Left ventricle myocardium inferior (tissue), 1 donor: ENCODE measurements at places on chromosomes 2 and 18. TPM values are rescaled to one million over a fixed set of nuclear protein-coding genes. Genes with fewer than 3 reads are reported as not detected.

DNA sequence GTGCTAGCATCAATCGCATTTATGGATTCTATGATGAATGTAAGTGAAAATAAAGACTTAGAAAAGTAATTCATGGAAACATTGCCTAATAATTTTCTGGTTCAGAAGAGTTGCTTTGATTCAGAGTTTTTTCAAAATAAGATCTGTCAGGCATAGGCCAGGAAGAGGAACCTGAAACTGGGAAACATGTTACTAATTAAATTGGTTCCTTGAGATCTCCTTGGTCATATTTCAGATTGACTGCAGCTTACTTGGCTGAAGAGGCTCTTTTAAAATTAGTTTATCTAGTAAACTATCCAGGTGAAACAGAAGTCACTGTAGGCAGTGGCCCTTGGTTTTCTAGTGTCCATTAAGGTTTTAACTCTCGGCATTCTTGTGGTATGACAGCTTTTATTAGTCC is 27.4 kb downstream of the PPP1CB start:
- DNase-seq = no peak

DNA sequence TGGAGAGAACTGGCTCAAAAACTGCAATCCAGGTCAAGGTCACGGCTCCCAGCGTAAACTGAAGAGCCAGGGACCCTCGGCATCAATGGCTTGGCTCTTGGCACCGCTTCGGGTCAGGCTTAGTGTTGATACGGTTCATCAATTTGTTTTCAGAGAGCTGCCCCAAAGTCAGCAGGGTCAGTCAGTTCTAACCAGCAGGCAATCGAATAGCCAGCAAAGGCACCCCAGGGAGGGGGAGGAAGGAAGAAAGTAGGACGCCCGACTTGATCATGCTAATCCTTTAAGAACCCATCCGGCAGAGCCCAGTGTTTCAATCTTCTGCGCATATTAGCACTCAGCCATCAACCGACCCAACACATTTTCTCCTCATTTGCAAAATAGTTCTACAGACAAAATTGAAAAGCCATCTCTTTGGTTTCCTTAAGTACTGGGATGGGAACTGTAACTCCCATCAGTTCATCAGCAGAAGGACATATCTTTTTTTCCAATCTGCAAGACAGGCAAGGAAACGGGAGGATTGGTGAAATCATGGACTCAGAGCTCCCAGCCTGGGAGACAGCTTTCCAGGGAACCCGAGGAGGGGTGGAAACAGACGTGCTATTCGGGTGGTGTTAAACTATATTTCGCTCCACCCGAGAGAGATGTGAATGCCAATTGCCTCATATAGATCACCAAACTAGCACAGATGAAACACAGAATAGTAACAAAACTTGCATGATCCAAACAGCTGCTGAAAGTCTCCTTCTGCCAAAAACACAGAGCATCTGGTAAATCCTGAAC is 40.7 kb upstream of the CABLES1 start:
- DNase-seq = no peak

DNA sequence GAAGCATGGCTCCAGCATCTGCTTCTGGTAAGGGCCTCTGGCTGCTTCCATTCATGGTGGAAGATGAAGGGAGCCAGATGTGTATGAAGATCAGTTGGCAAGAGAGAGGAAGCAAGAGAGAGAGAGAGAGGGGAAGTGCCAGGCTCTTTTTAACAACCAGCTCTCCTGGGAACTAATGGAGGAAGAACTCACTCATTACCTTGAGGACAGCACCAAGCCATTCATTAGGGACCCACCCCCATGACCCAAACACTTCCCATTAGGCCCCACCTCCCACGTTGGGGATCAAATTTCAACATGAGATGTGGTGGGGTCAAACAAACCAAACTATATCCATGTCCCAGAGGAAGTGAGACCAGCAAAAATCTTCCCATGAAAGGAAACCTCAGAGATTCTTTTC is 124.8 kb upstream of the SIX2 start:
- no peak for DNase-seq

DNA sequence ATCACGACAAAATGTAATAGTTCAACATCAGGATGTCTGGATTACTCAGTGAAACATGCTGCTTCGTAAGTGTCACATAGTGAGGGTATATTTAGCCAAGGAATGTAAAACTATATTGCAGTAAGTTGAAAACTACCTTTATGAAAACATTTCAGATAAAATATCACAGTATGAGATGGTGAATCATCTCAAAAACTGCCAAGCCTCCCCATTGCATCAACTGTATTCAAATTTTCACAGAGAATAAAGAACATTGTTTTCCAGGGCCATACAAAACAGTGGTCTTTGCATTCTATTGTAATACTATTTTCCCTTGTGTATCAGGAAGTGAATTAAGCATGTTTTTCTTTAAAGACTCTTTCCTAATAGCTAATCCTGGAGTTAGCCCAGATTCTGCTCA is 47.6 kb upstream of the MSTN start:
- DNase-seq = no peak

- no peak for DNase-seq
Measured at GRCh38 chr2:1678609-1679008, 65.7 kb downstream of the PXDN start.

GRCh38 chr18:8290435-8290834 is 318.8 kb upstream of the RAB12 start:
- no peak for DNase-seq

GRCh38 chr2:75311521-75311920 is 112.2 kb upstream of the TACR1 start:
- DNase-seq = no peak

DNA sequence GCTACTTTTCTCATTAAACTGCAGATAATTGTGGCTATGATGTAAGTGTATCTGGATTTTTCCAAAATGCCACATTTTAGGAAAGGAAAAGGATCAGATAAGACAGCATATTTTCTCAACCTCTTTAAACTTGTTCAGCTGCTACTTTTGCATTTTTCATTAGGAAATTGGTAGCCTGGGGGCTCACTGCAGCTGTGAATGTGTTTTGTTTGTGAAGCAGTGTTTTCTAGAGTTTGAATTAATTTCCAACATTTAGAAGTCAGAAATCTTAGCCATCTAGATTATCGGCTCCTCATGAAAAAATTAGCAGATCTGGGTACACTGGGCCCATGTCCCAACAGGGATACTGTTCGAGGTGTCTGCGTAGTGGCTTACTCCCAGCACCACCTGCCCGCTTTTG is 56.3 kb upstream of the ZDBF2 start:
- no peak for DNase-seq

GRCh38 chr2:120626566-120626965 is 109.1 kb upstream of the GLI2 start:
- no peak for DNase-seq

- no peak for DNase-seq
Measured at GRCh38 chr2:151853070-151853758, 25.0 kb upstream of the ARL5A start.

DNA sequence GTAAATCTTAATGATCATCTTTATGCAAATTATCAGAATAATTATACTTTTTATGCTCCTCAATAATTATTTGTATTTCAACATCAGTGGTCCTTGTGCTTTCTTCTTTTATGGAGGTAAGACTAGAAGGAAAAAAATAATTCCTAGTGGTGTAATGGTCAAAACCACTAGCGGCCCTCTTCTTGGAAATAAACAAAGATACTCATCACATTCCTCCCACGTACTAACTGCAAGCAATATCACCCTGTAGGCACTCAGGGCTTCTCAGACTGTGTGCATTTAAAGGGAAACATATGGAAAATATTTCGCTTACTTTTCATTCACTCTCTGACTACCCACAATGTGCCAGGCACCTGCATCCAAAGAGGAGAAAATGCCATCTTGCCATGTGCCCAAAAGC is 263.7 kb downstream of the DOK6 start:
- DNase-seq = no peak

DNA sequence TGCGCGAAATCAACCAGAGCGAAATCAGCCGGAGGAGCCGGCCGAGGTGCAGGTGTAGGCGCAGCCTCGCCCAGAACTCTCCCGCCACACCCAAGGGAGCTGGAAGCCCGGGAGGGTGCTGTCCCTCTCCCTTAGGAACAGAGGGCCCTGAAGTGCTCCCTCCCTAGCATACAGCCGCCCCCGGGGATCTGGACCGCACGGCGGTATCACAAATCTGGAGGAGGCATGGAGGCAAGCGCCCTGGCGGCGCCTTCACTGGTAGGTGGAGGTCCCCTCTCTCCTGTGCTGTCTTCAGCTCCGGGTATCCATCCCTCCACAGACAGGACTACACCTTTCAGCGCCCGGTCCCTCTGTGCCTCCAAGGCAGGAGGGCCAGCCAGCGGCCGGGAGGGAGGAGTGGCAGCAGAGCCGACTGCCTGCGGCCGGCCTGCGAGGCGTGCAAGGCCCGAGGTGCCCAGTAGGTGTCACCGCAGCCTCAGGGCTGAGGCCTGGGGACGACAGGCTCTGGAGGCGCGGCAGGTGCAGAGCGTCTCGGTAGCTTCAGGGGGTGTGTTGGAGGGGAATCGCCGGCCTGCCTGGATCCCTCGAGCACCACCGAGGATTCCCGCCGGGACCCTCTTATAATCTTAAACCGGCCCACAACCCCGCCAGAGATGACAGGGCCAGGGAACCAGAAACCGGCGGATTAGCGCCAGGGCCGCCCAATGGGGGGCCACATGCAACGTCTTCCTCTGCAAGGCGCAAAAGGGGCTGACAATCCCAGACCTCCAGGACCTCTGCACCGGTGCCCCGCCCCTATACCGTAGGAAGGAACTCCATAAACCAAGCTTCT is 2.8 kb downstream of the IHH start:
- peak; percentile 73 for DNase-seq

- peak; percentile 44 for DNase-seq
Measured at GRCh38 chr2:110770404-110770958, 38.1 kb downstream of the ACOXL start.

DNA sequence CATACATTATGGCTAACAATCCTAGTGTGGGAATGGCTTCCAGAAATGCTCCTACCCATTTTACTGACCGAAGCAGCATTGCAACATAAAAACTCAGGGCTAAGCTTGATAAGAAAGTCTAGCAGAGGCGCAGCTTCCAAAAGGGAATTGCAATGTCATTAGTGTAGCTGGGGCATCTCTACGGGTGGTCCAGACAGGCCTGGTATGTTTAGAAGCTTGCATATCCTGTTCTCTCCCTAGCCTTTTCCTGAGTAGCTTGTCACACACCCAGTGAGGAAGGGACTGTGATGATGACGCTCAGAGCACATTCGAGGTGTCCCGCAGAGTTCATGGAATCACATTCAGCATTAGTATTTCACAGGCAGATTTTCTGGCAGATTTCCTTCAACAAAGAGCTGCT is 38.0 kb upstream of the COL5A2 start:
- no peak for DNase-seq

GRCh38 chr18:51273437-51273836 is 76.0 kb upstream of the MEX3C start:
- no peak for DNase-seq

DNA sequence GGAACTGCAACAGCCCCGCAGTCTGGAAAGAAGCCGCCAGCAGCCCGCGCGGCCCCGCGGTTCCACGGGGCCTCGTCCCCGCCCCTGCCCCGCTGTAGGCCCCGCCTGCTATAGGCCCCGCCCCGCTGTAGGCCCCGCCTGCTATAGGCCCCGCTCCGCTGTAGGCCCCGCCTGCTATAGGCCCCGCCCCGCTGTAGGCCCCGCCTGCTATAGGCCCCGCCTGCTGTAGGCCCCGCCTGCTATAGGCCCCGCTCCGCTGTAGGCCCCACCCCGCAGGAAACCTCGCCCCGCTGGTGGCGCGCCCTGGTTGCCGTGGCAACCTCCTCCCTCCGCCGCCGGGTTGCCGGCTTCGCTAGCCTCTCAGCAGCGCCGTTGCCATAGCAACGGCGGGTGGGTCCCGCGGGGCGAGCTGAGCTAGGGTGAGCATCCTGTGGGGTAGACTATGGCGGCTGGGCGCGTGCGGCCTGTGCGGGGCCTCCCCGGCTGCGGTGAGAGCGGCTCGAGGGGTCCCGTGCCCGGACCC is 12.2 kb upstream of the KIF1A start:
- peak; percentile 83 for DNase-seq

DNA sequence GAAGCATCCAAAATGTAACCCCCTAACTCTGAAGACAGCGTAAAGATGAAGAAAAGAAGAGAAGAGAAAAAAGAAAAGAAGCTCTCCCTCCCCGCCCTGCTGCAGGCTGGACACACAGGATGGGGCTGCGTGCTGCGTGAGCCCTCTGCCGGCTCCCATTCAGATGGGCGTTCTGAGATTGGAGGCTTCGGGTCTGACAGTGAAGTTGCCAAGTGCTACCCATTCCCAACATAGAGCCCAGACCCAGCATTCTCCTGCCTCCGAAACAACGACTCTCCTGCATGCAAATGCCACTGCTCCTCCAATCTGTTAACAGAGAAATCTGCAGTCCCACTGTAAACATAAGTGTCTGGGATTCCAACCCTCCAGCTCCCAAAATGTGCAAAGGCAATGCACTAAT is 234.9 kb downstream of the BCL11A start:
- no peak for DNase-seq

DNA sequence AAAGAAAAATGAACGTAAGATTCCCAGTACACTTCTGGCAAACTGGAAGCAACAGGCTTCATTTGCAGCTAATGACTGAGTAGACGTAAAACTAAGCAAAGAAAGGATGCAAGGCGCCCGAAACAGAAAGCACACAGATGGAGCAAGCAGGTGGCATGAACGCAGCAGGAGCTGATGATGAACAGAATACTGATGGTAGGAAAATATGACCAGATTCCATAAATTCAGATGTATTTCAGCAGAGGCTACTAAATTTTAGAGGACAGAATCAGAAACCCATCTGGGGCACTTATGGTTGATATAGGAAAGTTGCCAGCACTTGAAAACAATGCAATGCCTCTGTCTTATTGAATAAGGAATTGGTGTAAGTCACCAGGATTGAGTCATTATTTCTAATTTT is 658.7 kb upstream of the LINC00305 start:
- DNase-seq = no peak

GRCh38 chr18:79570266-79571201 is 109.1 kb upstream of the CTDP1 start:
- no peak for DNase-seq

DNA sequence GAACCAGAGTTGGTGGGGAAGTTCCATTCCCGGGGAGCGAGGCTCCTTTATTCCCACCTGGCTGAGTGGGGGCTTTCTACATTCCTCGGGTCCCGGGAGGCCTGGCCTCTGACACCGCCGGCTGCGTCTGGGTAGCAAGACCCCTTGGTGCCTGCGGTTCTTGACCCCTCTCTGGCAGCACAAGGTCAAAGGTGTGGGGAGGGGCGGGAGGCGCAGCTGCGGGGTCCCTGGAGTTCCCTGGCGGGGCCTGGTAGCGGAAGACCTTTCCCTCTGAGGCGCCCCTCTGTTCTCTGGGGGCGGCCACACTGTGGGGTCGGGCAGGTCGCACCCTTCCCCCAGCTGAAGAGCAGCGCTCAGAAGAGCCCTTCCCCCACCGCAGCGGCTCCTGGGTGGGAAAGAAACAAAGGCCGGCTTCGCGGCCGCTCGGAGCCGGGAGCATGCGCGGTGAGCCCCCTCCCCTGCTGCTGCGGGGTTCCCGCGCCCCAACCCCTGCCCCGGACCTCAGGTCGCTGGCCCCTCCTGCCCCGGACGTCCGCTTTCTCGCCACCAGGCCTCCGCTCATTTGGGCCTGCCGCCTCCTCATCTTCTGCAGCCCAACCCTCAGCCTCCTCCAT is 146.3 kb downstream of the ANKRD44 start:
- DNase-seq = peak; percentile 22

KCNG2 gene
- not detected for total RNA-seq

PDCD1 gene
- total RNA-seq = 3.3 TPM

IKZF2 gene
- total RNA-seq = 6.8 TPM

CPS1 gene
- total RNA-seq = 4.9 TPM

LRP1B gene
- 0.08 TPM for total RNA-seq

ANXA4 gene
- total RNA-seq = 30.6 TPM

TYMS gene
- 3.1 TPM for total RNA-seq

APLF gene
- total RNA-seq = 4.8 TPM

POTEI gene
- total RNA-seq = not detected

FBXO48 gene
- 1.0 TPM for total RNA-seq
